ENCODE measurements at places on chromosomes 5 and 9. TPM values are rescaled to one million over a fixed set of nuclear protein-coding genes. Genes with fewer than 3 reads are reported as not detected.

- H3K4me3 ChIP-seq: no peak overlapping the region
- no peak for DNase-seq
- no peaks in the 10 kb centered on the region for H3K4me1 ChIP-seq
- H3K36me3 ChIP-seq: no peaks in the 10 kb centered on the region
Measured at GRCh38 chr5:149887622-149888183, 56.9 kb downstream of the PDE6A start.

GRCh38 chr5:149358294-149358651 lies 427 bp downstream of the PCYOX1L start:
- no peaks in the 10 kb centered on the region for H3K27me3 ChIP-seq
- H3K27ac ChIP-seq: peak overlapping the region; percentile 86
- H3K4me1 ChIP-seq: peaks cover 71% of the 10 kb centered on the region

Gene FOXB2
- total RNA-seq: not detected

GRCh38 chr9:88794100-88794499 lies 197.2 kb upstream of the S1PR3 start:
- H3K27ac ChIP-seq: no peak overlapping the region
- H3K4me1 ChIP-seq: no peaks in the 10 kb centered on the region
- DNase-seq: no peak
- H3K4me3 ChIP-seq: no peak overlapping the region
- peaks cover 5% of the 10 kb centered on the region for H3K27me3 ChIP-seq

DNA sequence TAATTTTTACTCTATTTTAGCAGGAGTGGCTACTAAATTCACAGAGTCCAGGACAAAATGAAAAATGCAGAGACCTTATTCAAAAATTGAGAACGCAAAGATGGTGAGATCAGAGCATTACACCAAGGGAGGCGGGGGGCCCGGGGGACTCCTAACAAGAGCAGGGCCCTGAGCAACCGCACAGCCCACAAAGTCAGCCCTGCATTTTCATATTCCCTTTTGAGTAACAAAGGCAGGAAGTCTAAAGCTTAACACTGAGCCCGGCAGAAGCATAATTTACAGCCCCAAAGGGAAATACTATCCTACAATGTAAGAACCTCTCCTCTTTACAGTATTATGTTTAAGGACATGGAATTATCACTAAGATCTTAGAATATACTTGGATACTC lies 69.4 kb downstream of the TLE1 start:
- H3K36me3 ChIP-seq: no peaks in the 10 kb centered on the region
- no peak overlapping the region for H3K27ac ChIP-seq
- DNase-seq: peak; percentile 9
- no peaks in the 10 kb centered on the region for H3K27me3 ChIP-seq
- no peak overlapping the region for H3K4me3 ChIP-seq

GRCh38 chr9:2583308-2584013 lies 38.1 kb upstream of the VLDLR start:
- no peak overlapping the region for H3K27ac ChIP-seq
- peaks cover 11% of the 10 kb centered on the region for H3K27me3 ChIP-seq
- H3K36me3 ChIP-seq: no peaks in the 10 kb centered on the region
- no peaks in the 10 kb centered on the region for H3K4me1 ChIP-seq

Data from activated CD4-positive, alpha-beta T cell treated with anti-CD3 and anti-CD28 coated beads, Interleukin-2, amount 10 ng/mL, durations not matched to agents 7 days and 5 days (primary cell).